ENCODE measurements at places on chromosomes 5 and 9.

DNA sequence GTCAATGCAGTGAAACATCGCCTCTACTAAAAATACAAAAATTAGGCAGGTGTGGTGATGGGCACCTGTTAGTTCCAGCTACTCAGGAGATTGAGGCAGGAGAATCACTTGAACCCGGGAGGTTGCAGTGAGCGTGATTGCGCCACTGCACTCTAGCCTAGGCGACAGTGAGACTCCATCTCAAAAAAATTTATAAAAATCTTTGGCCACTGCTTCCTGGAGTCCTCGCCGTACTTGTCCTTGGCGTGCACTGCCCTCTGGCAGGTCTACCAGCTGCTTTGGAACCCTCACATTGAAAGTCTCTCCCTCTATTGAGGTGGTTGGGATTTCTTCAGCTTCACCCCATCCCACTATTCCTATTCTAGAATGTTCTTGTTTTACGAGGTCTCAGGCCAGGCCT, 25.0 kb downstream of the DYNC2I2 start:
- DNase-seq, result no peak

DNA sequence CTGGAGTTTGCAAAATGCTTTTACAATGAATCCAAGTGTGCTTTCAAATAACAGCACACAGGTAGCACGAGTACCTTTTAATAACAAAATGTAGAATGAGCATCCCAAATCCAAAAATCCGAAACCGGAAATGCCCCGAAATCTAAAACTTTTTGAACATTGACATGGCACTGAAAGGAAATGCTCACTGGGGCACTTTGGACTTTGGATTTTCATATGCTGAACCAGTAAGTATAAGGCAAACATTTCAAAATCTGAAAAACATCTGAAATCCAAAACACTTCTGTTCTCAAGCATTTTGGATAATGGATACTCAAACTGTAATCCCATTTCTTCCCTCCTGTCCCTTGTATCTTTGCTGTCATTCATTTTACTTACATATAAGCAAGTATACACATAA, 50.1 kb downstream of the GCNT4 start:
- DNase-seq, result no peak

DNA sequence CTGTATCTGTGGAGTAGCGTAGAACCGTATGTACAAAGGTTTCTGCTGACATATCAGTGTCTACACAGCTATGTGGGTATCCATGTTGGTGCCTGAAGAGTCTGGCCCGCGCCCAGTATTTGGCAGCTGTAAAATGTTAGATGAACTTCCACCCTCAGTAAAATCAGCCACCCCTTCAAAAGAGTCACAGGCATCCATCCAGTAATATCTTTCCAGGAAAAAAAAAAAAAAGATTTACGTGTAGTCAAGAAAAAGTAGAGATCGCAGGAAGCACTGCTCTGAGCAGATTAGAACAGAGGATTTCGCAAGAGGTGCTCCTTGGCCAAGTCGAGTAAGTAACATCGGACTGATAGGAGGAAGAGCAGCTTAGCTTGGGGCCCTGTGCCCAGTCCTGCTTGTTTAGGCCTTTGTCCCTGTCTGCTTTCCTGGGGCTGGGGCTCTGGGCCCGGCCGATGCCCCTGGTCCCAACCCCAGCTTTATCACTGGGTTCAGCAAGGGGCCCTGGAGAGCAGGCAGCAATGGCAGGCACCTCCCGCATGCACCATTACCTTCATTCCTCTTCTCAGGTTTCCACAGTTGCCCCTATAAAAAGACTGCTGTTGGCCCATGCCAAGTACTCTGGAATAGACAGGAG, 21.2 kb downstream of the DAPK1 start:
- DNase-seq, result no peak

DNA sequence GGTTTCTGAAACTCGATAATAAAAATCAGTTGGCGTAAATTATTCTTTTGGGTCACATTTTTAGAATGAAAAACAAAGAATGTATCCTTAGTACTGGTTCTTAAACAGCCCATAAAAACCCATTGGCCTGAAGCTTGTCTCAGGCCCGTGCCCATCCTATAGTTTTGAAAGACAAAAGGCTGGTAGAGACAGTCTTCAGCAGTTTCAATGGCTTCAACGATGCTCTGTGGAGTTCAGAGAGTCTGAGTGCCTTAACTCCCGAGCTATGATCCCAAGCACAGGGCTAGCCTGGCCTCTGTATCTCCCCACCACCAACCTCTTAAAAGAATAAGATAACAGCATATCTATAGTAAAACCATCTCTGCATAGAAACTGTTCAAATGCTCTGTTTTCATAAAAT, 595.0 kb downstream of the CDH12 start:
- no peak for DNase-seq

- no peak for DNase-seq
Measured at GRCh38 chr5:84718377-84718776, 333.7 kb upstream of the EDIL3 start.

- peak; percentile 26 for DNase-seq
Measured at GRCh38 chr9:133421615-133422542, at the start of gene ADAMTS13. Gene ADAMTS13, plus strand, starts transcription at chr9:133422367. Its CDS starts 77 bp downstream, at chr9:133422444.

DNA sequence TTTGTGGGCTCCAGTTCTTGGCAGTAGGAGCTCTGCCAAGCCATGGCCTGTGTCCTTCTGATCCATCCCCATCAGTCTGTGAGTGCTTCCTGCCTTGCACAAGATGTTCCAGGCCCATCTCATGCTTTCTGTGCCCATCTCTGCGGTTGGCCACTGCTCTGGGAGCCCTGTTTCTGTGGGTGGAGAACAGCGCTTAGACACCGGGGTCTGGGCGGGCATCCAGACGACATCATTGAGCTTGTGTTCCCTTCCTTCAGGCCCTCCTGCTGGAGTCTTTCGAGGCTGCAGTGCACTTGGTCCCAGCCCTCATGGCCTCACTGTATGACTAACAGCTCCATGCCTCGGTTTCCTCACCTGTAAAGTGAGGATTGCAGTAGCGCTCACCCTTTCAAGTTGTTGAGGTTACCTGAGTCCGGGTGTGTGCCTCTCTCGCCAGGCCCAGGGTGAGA, 14.9 kb upstream of the CARD19 start:
- no peak for DNase-seq

- peak; percentile 30 for DNase-seq
Measured at GRCh38 chr5:58891086-58891970, 308.5 kb downstream of the RAB3C start.

DNA sequence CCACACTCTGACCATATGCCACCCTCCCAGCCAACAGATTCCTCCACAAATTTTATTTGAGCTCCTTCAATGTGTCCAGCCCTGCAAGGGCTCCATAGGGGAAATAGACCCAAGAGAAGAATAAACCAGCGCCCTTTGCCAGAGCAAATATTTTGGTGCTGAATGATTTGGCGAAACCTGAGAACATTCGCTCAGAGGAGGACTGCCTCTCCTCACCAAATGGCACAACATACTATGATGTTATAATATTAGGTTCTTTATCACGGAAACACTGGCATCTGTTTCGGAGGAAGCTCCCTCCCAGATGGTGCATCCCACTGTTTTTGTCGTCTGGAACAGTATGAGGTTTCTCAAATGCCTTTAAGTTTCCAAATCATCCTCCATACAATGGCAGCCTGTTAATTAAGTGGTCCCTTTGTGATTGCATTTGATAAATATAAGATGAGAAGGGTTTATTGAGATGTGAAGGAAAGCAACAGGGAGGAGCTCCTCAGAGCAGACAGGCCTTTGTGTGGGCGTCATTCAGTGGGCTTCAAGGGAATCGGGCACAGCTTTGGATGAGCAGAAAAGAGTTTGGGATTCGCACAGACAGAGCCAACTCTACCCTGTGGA, 139.1 kb upstream of the ADRA1B start:
- DNase-seq, result no peak

DNA sequence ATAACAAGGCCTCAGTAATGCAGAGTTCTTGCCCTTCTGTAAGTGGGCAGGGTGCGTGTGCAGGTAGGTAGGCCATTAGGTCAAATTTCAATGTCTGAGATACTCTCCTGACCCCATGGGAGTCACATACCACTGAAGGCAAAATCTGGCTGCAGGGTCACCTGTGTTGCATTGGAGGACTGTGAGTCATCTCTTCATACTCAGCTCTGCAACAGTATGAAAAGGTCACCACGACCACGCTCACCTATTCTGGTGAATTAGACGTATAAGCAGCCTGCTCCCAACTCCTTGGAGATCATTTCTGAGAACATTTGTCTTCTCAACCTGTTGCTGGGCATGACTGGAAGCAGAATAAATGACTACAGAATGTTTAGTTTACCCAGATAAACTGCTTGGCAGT, 599.8 kb downstream of the PDE4D start:
- DNase-seq, result no peak

GRCh38 chr5:77960305-77960704, 184.2 kb upstream of the TBCA start:
- DNase-seq, result no peak

DNA sequence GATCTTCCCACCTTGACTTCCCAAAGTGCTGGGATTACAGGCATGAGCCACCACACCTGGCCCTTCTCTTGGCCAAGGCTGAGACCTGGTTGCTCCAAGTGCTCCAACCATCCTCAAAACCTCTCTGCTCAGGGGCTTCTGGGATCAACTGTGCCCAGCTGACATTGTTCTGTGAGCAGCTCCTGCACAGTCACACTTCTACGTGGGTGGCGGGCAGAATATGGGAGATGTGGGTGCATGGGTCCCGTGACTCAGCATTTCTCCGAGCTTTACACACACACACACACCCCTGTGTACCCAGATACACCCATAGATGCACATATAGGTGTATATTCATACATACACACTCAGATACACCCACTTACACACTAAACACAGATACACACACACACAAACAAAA, 10.5 kb upstream of the MYORG start:
- DNase-seq, result no peak

DNA sequence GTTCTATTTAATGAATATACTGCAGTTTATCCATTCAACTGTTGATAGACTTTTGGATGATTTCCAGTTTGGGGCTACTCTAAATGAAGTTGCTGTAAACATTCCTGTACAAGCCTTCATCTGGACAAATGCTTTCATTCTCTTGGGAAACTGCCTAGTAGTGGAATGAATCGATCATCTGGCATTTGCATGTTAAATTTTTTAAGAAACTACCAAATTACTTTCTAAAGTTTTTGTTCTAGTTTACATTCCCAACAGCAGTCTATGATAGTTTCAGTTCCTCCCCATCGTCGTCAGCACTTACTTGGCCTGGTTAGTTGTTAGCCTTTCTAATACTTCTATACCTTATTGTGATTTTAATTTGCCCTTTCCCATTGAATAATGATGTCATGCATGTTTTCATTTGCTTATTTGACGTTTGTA, 306.3 kb downstream of the FER start:
- DNase-seq, result no peak

DNA sequence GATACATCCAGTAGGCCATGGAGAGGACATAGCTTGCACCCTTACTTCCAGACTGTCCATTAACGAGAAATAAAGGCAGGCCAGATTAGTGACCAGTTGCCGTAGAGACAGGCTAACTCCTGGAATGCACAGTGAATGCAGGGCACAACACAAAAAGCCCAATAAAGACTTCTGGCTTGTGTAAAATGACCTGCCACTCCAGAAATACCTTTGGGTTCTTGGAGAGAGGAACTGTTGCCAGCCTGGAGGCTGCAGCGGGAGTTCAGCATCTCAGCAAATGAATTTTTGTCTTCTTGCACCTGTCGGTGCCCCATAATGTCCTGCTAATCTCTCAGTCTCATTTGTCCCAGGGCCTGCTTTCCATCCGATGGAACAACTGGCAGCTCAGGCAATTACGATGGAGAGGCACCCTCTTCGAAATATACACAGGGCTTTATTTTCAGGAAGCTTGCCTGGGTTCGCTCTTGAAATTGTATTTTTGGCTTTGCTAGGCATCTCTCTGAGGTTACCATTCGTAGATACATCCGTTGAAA, 538.8 kb upstream of the ZNF462 start:
- DNase-seq, result no peak

DNA sequence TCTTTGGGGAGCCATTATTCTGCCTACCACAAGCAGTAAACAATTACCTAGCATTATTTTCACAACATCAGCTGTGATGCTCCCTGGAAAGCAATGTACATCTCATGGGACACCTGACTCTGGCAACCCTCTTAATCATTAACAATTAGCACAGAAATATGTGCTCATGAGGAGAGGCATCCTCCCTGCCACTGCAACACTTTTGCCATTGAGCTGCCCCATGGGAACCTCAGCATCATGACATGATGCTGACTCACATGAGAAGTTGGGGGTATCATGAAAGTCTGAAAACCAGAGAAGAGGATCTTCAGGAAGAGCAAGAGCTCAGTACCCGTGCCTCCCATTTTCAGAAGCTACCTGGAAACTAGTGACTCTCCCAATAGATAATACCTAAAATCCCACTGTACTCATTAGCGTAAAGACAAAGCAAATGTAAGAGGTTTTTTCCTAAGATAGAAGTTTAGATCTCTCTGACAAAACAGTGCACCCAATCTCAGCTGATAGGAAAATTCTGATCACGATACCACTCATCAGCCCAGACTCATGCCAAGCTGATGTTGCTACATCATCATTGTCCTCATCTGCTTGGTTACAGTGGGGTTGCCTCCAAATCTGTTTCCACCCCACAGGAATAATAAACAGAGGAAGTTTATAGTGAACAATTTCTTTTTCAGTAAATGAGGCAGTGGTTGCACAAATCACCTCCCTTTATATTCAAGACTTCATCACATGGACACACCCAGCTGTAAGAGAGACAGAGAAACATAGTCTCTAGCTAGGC, 244.5 kb downstream of the NR2F1-AS1 start:
- no peak for DNase-seq

DNA sequence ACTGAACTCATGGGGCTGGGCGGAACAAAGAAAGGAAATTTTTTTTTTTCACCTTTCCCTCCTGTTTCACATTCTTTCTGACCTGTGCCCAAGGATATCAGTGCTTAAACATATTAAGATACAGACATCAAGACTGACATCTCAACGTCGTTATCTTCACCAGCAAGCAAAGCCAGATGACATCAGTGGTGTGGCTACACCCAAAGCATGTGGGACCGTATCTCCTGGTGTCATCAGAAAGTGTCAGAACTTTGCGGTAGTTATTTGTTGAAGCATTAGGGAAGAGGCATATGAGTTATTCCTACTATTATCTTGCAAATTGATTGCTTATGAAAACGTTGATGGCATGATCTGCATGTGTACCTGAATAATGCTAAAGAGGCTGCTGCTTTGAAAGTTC, 487.4 kb downstream of the TLE4 start:
- DNase-seq, result no peak

- no peak for DNase-seq
Measured at GRCh38 chr9:134561427-134562145, 80.0 kb upstream of the COL5A1 start.

GRCh38 chr5:81252904-81253303, 19.8 kb downstream of the CKMT2 start:
- DNase-seq, result no peak

- no peak for DNase-seq
Measured at GRCh38 chr9:87067426-87067825, 120.1 kb upstream of the GAS1 start.

DNA sequence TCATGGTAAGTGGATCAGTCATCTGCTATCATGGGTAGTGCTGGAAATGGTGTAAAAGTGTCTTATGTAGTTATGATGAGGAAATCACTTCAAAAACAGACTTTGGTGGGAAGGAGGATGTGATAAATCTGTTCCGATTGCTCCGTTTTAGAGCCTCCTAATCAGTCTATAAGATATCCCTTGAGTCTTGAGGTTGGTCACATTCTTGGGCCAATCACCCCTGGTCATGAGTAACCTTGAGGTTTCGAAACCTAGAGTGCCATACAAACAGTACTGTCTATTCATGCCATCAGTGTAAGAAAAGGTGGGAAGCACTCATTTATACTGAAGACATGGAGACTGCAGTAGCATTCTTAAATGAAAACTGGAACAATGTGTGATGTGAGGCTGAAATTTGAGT, 45.8 kb downstream of the LRRTM2 start:
- DNase-seq, result no peak

- DNase-seq, result no peak
Measured at GRCh38 chr5:116575326-116576052, 866 bp upstream of the SEMA6A start.

Measured in activated T-helper 1 cell treated with anti-CD3 and anti-CD28 coated beads, Interleukin-12 subunit alpha, Interleukin-12 subunit beta, Interleukin-2, Interleukin-4 antibody, amounts not matched to agents 30 ng/mL and 10 ng/mL and 1 ng/mL, durations not matched to agents 14 hours and 24 hours and 36 hours (primary cell).